Substantia nigra (tissue), 51 donors: ENCODE measurements at places on chromosomes 6 and 20.
A peak's percentile ranks its signal among the peaks of the same experiment; 100 is the strongest.

GRCh38 chr6:15036690-15037245 lies 209.1 kb upstream of the JARID2 start:
- peak; percentile 2 for DNase-seq

GRCh38 chr6:4459996-4460395 lies 316.2 kb upstream of the CDYL start:
- DNase-seq = no peak

DNA sequence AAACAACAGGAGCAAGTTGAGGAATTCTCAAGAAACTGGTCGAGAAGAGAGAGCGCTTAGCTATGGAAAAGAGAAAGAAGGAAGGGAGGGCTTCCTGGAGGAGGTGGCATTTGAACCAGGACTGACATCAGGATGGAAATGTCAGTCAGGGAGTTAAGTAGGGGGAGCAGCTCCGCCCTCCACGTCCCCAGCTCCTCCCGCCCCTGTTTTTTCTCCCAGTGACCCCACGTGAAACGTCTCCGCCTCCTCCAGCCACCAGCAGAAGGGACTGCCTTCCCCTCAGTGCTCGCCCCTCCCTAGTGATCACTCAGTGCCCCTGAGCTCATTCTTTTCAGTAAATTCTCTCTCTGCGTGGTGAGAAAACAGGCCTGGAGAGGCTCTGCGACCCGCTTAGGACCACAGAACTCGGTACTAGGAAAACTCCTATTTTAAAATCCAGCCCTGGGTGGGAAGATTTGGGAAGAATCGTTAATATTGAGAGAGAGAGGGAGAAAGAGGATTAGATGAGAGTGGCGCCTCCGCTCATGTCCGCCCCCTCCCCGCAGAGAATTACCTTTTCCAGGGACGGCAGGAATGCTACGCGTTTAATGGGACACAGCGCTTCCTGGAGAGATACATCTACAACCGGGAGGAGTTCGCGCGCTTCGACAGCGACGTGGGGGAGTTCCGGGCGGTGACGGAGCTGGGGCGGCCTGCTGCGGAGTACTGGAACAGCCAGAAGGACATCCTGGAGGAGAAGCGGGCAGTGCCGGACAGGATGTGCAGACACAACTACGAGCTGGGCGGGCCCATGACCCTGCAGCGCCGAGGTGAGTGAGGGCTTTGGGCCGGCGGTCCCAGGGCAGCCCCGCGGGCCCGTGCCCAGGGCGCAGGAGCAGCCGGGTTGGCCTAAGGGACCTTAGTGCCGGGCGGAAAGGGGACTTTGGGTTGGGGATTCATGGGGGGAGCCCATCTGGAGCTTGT lies 4.6 kb downstream of the HLA-DPB1 start:
- peak; percentile 37 for DNase-seq

DNA sequence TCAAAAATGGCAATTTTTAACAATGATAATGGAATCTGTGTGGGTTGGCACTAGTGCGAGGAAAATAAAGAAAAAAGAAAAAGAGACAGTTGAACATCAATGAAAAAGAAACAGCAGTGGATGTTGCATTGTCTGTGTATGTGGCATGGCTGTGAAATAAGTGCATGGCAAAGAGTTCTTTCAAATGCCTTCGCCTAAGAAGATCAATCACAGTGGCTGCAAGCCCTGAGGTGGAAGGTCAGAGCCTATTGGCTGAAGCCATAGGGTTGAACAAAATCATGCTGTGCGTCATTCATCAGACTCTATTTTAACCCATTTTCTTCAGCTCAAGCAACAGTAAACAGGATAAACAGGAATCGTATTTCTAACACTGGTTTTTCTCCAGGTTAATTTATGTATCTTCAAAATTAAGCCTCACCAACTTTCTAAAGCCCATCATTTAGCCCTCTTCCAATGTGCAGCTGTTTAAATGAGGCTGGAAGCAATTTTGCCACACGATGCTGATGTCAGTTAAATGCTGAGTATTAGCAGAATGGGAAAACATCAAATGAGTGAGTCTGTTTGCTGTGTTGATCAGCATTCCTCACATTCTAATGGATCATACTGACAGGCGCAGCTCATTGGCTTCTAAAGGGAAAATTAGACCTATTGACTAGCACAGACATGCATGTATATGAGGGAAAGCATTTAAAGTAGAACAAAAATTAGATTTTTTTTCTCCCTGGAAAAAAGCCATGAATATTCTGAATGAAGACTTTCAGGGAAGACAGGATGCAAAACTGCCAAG lies 955.9 kb upstream of the EYS start:
- DNase-seq = no peak

- no peak for DNase-seq
Measured at GRCh38 chr6:10400330-10400729, 14.5 kb downstream of the TFAP2A start.

DNA sequence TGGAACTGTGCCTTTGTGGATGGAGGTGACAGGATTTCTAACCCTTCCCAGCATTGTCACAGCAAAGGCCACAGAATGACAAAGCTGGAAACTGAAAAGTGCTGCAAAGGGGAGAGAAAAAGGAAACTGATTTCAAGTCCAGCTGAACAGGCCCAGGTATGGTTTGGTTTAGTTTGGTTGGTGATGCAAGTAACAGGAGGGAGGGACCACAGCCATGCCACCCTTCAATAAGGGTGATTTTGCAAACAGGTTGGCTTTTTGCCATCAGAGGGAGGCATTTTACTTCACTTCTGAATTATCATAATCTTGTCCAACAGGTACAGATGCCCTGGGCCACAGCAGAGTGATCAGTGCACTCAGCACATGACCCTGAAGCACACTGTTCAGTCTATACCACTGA lies 6.6 kb downstream of the FITM2 start:
- no peak for DNase-seq

DNA sequence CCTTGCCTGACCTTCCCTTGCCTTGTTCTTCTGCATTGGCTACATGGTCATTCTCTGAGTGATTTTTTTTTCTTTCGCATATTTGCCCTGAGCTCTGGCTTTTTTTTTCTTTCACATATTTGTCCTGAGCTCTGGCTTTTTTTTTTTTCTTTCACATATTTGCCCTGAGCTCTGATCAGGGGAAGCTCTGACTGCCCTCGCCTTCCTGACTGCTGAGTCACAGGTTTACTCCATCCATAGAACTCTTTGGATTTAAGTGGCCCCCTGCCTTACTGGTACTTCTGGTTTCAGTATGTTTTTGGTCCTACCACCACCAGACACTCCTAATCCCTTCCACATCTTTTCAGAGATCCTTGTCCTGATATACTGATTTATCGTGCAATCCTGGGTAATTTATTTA lies 201.1 kb downstream of the OGFRL1 start:
- no peak for DNase-seq

GRCh38 chr6:28789553-28790083 lies 134.2 kb downstream of the TRIM27 start:
- no peak for DNase-seq

DNA sequence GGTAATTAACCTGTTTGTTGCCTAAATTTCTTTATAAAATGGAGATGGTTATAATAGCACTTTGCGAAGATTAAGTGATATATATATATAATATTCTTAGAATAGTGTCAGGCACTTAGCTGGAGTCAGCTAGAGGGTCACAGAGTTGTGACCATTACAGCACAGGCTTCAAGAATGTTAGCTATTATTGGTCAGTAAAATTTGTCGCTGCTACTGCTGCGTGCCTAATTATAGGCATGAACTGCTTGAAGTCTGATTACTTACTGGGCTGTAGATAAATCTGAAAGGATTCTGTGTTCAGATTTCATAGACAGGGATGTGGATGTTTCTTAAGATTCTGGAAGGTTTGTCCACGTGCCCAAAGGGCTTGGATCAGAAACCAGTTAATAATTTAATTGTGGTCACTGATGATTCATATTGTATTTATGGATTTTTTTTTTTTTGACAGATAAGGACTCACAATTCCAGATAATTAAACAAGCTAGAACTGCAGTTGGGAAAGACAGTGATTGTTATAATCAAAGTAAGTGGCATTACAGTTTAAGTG lies 4.7 kb downstream of the SNRNP48 start:
- DNase-seq = no peak

- no peak for DNase-seq
Measured at GRCh38 chr20:14664101-14664500, 326.7 kb upstream of the FLRT3 start.

GRCh38 chr6:158572653-158573541 lies 13.0 kb downstream of the TMEM181 start:
- no peak for DNase-seq

DNA sequence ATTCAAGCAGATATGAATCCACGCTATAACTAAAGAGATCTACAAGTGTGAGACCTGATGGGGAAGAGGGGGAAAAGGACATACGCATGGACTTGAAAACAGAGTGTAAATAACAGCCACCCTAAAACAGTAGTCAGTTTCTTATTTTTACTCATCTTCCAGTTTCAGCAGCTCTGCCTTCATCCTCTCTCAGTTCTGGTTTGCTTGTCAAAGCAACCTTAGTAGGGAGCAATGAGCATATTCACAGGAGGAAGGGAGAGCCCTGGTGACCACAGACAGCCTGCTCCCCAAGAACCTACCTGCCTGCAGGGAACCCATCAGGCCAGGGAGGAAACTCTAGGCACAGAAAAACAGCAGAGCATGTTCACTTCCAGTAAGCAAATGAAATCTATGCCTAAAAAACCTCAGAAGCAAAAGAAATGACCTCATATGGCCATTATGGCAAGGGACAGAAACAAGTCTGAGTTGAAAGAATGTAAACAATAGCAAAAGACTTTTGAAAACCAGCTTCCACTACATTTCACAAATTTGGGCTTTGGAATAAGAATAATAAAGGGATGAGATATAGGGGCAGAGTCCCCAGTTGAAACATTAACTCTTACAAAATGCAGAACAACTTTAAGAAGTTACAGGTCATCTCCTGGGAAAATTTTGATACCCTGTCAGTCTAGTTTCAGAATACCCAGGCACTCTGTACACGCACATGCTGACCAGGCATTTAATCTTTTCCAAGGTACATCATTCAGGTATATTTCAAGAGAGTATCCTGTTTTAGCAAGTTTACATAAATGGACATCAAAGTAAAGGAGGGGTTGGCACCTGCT lies 120.8 kb upstream of the BCLAF1 start:
- no peak for DNase-seq

DNA sequence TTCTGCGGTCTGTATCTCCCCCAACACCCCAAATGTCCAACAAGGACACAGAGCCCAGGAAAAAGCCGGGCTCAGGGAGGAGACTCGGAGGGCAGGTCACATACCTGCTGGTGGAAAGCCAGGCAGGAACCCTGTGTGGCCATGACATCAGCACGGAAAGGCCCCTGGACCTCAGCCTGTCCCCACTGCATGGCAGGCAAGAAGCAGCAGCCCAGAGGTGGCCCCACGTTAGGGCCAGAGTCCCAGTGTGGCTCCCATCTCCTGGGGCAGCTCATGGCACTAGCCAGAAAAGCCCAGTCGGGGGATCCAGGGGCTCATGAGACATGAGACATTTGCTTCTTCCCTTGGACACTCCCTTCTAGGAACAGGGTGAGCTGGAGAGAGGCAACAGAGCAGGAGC lies 258.7 kb downstream of the DLL1 start:
- no peak for DNase-seq

GRCh38 chr20:4370851-4371250 lies 350.9 kb upstream of the PRND start:
- no peak for DNase-seq

DNA sequence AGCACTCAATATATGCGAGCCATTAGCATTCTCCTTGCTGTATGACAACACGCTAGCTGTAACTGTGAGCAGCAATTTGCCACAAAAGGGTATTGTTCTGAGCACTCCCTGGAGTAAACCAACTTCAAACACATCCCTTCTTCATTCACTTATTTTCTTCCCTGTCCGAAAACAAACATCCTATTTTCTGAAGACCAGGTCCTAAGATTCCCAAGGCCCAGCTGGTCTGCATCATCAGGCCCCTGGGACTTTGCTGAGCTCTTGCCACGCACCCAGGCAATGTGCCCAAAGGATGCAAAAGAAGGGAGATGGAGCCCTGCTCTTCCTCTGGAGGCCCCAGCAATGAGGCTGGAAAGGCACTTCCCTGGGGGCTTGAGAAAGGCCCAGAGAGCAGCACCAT lies 118.1 kb downstream of the PREX1 start:
- DNase-seq = no peak

GRCh38 chr20:33653218-33653899 lies 8.8 kb upstream of the C20orf144 start:
- DNase-seq = peak; percentile 46

DNA sequence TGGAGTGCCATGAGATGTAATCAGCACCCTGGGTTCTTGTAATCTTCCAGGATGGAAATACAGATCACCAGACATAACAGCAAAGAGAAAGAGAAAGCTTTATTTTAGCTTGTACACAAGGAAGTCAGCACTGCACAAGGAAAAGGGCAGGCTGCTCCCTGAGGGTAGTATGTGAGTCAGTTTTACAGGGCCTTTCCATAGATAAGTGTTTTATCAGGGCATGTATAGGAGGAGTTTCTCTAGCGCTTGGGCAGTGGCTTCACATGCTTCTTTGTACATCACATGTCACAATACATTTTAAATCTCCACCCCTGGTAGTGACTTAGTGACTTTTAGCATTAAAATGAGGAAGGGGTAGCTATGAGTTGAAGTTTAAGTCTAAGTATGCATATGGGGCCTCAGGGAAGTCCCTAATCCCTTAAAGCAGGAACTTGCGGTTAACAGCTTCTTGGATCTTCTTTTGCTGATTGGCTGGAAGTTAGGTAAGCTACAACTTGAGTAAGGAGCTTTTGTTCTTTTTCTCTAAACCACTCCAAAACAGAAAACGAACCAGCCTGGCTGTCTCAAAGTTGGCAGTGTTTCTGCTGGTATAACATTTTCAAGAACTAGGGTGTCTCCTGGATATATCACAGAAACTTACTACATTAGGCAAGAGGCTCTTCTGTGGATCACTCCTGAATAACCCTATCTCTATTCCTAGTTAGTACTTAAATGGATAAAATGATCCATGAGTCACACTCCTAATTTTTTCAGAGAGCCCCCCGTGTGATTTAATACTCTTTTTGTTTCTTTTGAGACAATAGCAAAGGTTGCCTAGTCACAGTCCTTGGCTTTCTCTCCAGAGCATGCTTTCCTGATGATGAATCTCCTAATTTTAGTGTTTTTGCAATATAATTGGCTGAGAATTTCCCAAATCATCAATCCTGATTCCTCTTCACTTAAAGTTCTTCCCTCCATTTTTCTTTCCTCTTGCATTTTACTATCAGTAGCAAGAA lies 60.2 kb downstream of the MRAP2 start:
- no peak for DNase-seq

DNA sequence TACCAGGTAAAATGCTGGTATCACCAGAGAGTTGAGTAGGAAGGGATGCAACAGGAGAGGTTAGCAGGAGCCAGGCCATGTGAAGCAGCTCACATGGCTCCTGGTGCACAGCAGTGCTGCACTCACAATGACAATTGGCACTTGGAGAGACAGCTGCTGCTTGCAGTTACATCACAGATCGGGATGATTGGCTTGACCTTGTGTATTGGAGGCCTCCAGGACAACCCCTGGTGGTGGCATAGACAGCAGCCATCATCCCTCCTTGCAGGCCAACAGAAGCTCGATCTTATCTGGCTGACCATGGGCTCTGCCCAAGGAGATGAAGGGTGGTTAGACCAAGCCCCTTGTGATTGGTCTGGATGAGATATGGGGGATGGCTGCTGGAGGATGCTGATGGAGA lies 73.0 kb downstream of the EYA2 start:
- DNase-seq = no peak

GRCh38 chr6:41315943-41316620 lies 19.3 kb upstream of the NCR2 start:
- DNase-seq = no peak

GRCh38 chr6:15287670-15288375 lies 42.0 kb downstream of the JARID2 start:
- no peak for DNase-seq

- DNase-seq = no peak
Measured at GRCh38 chr6:138550346-138550767, 51.1 kb upstream of the NHSL1 start.

GRCh38 chr6:147507162-147508041 lies 1.1 kb upstream of the SAMD5 start:
- DNase-seq = no peak
